ENCODE measurements at places on chromosomes 12 and 14.

GRCh38 chr12:9866860-9867269 lies 2.3 kb downstream of the CLEC2B start:
- DNase-seq: no peak

- no peak for DNase-seq
Measured at GRCh38 chr12:117489671-117490070, 128.2 kb upstream of the NOS1 start.

DNA sequence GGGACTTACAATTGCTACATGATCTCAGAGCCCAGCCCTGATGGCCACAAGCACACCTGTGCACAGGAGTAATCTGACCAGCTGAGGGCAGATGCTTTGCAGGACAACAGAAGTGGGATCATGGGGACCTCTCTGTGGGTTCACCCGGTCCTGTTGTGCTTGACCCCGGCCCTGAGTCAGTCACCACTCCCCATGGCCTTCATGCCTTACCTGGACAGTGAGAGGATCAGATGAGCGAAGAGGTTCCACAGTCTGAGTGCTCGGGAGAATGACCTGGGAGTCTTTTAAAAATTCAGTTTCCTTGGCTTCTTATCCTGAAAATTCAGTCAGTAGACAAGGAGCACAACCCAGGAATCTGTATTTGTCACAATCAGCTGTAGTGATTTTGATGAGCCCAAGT lies 88.1 kb downstream of the NTF3 start:
- DNase-seq: no peak

DNA sequence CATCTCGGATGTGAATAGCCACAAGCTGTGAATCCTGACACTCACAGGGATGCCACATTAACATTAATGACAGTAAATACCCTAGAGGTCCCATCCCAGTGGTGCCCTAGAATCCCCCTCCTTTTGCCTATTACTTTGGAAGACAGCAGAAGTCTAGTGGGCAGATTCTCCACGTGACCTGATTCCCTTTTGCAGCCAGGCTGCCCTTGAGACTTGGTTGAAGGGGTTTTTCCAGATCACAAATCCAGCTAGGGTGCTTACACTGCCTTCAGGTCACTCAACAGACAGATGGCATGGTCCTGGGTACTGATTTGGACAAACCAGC lies 8.7 kb downstream of the HDAC7 start:
- DNase-seq: no peak

DNA sequence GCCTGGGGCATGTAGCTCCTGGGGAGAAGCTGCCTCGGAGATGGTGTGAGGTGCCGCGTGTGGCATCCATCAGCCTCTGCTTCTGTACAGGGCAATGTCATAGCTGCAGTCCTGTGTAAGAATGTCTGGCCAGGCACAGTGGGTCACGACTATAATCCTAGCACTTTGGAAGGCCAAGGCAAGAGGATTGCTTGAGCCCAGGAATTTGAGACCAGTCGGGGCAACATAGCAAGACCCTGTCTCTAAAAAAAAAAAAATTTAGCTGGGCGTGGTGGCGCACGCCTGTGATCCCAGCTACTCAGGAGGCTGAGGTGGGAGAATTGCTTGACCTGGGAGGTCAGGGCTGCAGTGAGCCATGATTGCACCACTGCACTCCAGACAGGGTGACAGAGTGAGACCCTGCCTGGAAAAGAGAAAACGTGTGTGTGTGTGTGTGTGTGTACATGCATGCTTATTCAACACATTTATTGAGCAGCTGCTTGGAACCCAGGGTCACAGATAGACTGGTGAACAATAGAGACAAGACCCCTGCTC lies 24.1 kb downstream of the RHOF start:
- no peak for DNase-seq

GRCh38 chr12:116882742-116883141 lies 1.5 kb upstream of the HRK start:
- no peak for DNase-seq

DNA sequence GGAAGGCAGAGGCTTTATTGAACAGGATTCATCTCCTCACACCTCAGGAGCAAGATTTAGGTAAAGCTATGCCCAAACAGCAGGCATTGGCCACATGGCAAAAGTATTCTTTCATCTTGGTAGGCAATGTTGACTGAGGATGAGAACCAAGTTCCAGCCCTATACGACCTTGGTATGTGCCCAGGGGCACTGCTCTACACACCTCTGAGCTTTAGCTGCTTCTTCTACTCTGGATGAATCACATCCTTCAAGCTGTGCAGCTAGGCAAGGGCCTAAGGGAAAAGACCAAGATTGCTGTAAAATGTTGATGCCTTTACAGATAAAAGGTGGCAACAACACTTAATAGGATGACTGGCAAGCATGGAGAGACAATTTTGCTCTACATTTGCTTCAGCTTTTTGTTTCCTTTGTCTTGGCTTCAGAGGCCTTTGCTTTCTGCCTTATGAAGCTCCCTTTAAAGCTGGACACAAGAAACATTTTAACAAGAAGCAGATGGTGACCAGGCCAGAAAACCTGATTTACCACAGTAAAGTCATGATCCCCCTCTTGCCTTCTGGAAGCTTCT lies 183.3 kb upstream of the KITLG start:
- no peak for DNase-seq

GRCh38 chr12:48961331-48961730 lies 4.0 kb upstream of the ARF3 start:
- no peak for DNase-seq

- DNase-seq: no peak
Measured at GRCh38 chr12:64039281-64039871, 182.7 kb downstream of the KICS2 start.

GRCh38 chr12:101608301-101609133 lies 13.7 kb downstream of the MYBPC1 start:
- DNase-seq: no peak

- DNase-seq: no peak
Measured at GRCh38 chr14:104576232-104576969, 3.2 kb upstream of the C14orf180 start.

DNA sequence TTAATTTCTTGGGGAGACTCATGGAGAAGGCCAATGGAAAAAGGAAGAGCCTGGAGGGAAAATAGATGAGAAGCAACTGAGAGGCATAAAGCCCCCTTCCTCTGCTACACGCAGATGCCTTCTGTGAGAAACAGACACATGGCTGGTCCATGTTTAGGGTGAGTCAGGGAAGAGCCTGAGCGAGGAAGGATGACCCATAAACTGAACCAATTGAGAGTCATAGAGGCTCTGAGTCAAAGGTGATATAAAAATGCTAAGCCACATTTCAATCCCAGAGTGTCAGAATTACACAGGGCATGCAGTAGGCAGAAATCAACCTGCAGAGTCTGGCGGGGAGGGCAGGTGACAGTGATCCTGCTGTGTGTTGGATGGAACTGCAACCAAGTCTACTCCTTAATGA lies 30.1 kb upstream of the NEDD1 start:
- DNase-seq: no peak

GRCh38 chr12:23834076-23834475 lies 115.4 kb downstream of the SOX5 start:
- DNase-seq: no peak

DNA sequence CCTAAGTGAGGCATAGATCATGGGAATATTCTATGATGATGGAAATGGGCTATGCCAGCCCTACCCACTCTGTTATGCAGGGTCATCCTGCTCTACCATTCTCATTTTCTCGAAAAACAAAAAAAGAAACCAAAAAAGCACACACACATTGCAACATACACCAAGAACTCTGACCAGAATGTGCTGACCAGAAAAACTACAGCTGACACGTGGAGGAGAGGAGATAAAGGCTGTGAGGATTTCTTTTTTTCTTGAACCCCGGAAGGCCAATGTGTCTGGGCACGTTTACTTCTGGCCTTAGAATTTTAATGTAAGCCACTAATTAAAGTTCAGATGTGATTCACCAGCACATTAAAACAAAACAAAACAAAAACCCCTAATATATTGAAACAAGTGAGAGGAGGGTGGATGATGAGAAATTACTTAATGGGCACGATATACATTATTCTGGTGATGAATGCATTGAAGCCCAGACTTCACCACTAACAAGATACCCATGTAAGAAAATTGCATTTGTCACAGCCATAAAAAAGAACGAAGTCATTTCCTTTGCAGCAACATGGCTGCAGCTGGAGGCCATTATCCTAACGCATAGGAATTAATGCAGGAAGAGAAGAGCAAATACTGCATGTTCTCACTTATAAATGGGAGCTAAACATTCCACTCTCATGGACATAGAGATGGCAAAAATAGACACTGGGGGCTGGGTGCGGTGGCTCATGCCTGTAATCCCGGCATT lies 66.3 kb upstream of the PLEKHG3 start:
- DNase-seq: no peak

DNA sequence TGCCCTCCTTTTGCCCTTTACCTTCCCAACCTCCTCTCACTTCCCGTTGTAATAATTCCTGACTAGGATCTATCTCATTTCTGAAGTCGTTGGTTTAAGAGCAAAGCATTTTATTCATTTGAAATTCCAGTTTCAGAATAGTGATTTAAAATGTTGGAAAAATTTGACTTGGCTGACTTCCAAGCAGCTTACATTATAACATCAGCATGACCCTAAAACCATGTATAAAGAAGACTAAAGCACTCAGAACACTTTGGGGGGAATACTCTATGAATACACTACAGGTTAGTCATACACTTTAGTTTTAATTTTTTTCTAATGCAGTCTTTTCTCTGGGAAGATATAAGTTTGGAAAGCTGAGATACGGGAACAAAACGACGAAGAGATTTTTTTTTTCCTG lies 161.1 kb downstream of the BTG1 start:
- no peak for DNase-seq

DNA sequence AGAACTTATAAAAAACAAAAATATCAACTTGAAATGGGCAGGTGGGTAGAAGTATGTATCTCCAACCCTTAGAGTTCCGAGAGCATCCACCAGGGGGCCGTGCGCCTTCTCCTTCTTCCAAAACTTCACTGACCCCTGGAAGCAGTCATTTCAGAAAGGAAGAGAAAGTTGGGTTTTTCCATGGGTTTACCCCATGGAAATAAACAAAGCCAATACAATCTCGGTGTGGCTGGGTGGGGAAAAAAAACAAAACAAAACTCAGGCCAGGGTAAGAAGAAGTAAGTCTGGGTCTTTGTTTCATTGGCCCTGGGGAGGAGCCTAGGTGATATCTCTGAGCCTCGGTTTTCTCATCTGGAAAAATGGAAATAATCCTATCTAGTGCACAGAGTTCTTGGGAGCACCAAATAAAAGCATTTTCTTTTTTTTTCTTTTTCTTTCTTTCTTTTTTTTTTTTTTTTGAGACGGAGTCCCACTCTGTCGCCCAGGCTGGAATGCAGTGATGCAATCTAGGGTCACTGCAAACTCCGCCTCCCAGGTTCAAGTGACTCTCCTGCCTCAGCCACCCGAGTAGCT lies 33.6 kb upstream of the HNF1A start:
- DNase-seq: peak; percentile 29

DNA sequence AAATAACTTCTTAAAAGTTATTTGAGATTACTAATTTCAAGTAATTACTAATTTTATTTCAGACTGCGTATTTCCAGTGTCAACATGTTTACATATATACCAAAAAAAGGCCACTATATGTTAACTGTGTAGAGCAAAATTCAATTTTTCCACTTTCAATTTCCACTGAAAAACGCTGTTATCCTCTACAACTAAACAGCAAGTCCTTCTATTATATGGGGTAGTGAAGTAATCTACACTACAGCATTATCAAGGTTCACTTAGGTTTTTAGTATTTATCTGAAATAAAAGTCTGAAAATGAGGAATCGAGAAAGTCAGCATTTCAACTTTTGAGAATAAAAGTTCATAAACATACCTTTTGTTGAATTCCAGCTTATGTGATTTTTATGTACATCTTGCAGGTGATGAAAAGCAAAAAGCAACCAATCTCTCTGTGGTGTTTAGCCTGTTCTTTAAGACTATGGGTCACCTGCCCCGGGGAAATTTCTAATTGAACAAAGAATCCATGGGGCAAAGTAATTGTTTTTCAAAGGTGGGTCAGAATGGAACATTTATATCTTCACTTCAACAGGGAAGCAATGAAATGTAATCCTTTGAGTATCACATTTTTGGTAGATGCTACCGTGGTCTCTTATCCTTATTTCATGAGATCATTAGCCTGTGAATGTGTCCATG lies 3.3 kb downstream of the BTG1 start:
- DNase-seq: no peak

GRCh38 chr12:97336900-97337751 lies 125.5 kb upstream of the RMST start:
- DNase-seq: no peak

DNA sequence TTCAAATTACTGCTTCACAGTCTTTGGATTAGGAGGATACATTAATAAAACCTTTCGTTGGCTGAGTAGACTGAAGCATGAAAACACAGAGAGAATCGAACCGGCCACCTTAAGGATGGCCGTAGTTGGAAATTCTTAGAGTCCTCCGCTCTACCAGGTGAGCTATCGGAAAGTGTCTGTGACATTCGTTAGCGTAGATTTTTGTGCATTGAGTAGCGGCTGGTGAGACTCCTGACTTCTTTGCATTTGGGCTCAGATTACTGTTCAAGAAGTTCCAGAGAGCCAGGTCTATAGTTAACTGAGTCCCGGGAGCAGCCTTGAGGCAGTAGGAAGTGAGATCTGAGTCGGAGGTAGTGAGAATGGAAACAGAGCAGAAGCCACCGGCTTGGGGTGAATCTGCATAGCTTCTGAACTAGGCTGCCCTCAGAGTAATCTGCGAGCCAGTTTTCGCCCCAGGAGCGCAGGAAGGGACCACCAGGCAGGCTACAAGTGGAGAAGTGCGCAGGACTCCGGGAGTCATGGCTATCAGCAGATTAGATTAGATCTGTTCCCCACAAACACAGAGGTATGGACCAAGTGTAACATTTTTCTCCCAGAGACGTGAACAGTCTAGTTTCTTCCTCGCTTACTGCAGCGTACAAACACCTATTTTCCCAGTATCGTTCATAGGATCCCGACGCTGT lies 11.0 kb downstream of the OR6S1 start:
- DNase-seq: no peak

GRCh38 chr12:102765736-102766135 lies 151.3 kb downstream of the PAH start:
- no peak for DNase-seq

DNA sequence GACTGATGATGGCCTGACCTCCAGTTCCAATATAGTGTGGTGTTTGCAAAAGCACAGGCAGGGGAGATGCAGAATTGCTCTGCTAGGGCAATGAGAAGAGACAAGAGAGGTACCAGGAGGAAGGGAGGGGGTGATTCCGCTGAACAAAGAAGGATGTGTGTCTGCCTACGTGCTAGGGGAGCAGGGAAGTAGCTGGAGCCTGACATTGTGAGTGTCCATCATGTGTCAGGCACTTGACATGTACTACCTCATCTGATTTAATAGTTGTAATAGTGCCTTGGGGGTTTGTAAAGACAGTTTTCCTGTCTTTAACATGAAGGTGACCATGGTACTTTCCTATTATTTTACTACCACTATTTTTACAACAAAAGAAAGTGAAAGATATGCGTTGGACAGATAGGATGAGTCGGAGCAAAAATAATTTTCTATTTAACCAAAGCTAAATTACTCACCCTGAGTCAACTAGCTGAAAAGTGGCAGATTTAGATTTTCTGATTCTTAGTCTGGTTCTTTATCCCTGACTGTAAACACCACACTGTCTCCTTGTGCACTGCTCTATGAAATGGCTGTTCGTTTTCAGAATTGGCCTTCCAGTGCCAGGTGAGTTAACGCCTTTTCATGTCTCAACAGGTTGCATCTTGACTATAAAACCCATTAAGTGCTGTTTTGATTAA lies 33.7 kb upstream of the TEAD4 start:
- DNase-seq: no peak

GRCh38 chr12:102009796-102010195 lies 52.0 kb downstream of the WASHC3 start:
- no peak for DNase-seq

GRCh38 chr14:65321370-65321875 lies 91.1 kb upstream of the FUT8 start:
- no peak for DNase-seq
